ENCODE measurements at places on chromosomes 5 and 9.

DNA sequence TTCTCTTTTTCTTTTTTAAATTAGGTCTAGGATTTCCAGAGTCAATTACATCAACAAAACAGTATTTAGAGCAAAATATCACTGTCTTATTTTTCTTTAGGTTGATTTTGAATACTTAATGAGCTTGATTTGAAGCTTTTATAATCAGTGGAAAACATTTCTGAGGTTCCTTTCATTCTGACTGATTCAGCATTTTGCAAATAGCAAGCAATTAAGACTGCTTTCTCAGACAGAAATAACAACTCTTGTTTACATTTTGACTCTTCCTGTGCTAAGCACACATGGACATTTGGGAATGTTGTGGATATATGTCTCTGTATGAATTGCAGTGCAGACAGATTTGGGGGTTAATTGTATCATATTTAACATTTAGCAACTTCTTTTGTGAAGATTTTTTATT, 22.2 kb upstream of the MCCC2 start:
- no peak for DNase-seq

GRCh38 chr9:97387936-97388684, 23.8 kb upstream of the TDRD7 start:
- no peak for DNase-seq

DNA sequence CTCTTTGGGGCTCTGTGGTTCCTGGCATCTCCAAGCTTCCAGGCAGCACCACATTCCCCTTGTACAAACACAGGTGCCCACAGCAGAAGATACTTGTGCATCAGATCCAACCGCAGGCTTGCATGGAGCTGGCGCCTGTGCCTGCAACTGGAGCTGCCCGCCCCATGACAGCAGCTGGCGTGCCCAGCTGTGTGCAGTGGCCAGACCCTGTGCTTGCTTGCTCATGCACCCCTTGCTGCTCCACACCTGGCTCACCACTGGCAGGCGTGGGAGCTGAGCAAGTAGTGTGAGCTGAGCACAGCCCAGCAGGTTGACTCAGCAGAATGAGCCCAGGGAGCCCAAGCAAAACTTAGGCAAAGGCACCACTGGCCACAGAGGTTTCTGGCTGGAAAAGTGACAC, 84.4 kb upstream of the STARD4 start:
- no peak for DNase-seq

- no peak for DNase-seq
Measured at GRCh38 chr9:134883040-134883782, 2.6 kb downstream of the FCN2 start.

- no peak for DNase-seq
Measured at GRCh38 chr9:129867136-129868022, 32.1 kb downstream of the USP20 start.

- DNase-seq: no peak
Measured at GRCh38 chr9:37922363-37923117, 18.6 kb upstream of the SLC25A51 start.

DNA sequence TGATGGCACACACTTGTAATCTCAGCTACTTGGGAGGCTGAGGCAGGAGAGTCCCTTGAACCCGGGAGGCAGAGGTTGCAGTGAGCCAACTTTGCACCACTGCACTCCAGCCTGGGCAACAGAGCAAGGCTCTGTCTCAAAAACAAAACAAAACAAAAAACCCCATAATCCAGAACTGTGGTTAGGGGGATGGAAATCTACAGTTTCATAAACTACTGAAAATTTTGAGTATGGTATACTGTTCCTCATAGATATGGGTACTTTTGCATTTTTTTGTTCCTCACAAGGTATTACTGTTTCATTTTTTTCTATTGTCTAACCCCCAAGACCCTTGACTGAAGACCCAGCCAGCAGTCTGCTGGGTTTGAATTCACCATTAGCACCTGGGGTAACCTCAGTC, 52.2 kb upstream of the MAP3K1 start:
- no peak for DNase-seq

GRCh38 chr5:32261198-32261597, 51.5 kb downstream of the MTMR12 start:
- DNase-seq: no peak

- DNase-seq: no peak
Measured at GRCh38 chr5:2840372-2840915, 89.0 kb upstream of the IRX2 start.

DNA sequence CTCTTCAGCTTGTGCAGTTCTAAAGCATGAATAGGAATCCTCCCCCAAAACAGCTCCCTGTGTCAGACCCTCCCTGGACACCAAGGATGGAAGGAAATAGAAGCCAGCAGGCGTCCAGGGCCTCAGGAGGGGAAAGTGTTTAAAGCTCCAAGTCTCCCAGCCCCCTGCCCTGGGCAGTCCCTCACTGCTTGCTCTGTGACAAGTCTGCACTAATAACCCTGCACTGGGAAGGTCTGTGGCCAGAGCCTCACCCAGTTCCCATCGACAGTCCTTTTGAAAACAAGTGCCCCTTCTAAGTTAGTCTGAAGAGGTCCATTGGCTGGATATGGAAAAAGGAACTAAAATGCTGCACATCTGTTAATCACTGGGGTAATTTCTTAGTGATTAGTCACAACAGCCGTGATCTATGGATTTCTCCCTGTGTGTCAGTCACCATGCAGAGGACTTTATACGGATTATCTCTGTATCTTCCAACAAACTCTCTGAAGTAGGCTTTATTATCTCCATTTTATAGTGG, 195.3 kb downstream of the FBXL7 start:
- DNase-seq: no peak

- DNase-seq: no peak
Measured at GRCh38 chr9:114030364-114030763, 47.7 kb downstream of the AMBP start.

GRCh38 chr5:126969548-126969947, 60.8 kb downstream of the MARCHF3 start:
- DNase-seq: no peak

DNA sequence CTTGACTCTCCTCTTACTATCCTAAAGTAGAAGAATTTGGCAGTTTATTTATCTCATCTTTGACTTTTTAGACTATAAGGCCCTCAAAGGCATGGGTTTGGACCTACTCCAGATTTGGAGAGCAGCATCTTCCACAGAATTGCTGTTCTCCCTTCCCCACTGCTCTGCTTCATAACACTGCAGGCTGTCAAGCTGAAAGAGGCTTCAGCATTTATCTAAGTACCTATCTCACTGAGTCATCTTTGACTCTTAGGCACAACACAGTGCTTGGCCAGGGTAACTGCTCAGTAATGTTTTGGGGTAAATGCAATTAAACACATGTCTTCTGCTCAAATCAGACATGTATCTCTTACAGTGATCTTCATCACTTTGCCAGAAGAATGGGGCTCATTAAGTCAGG, 60.6 kb downstream of the GRIN3A start:
- DNase-seq: no peak

- DNase-seq: no peak
Measured at GRCh38 chr5:66344544-66344943, 200.4 kb downstream of the SREK1 start.

DNA sequence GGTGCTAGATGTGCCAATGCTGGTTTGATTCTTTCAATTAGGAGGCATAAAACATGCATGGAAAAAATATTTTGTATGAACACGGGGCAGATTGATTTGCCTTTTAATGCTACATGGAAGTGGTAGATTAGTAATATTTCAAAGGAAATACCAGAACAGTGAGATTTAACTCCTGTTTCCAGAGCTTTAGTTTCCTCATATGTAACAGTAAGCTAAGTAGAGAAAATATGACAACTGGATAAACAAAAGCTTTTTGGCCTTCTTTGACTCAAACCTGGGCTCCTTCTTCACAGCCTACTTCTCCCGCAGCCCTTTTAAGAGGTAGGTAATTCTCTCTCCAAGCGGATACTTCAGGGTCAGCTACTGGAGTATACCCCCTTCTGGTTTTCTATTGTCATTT, 254.2 kb upstream of the TRPC7 start:
- DNase-seq: no peak

DNA sequence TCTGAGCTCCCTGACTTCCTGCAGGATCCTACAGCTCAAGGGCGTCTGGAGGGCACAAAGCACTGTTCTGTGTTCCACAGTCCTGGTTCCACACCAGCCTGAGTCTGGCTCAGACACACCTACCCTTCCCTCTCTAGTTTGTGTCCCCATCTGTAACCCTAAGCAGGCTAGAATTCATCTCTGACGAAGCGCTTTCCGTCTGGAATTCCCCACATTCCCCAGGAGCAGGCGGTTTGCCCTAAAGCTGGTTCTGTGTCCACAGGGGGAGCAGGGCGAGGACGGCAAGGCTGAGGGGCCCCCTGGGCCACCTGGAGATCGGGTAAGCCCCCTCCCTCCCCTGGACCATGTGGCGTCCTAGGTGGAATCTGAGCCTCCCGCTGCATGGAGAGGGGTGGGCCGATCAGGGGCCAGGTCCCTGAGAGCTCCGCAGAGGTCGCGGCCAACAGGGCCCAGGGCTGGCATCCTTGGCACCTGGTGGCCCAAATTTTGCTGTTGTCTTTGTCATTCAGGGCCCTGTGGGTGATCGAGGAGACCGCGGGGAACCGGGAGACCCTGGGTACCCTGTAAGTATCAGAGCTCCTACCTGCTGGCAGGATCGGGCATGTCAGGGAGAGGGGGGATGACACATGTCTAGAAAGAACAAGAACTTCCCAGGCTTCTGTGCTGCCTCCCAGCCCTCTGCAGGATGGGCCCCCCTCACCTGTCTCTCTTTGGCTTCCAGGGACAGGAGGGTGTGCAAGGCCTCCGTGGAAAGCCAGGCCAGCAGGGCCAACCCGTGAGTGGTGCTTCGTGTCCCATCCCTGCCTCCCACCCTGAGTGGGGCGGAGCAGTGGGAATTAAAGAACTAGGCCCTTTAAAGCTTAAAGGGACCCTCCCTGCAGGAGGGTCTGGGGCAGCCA, 34.5 kb upstream of the ORM1 start:
- no peak for DNase-seq

DNA sequence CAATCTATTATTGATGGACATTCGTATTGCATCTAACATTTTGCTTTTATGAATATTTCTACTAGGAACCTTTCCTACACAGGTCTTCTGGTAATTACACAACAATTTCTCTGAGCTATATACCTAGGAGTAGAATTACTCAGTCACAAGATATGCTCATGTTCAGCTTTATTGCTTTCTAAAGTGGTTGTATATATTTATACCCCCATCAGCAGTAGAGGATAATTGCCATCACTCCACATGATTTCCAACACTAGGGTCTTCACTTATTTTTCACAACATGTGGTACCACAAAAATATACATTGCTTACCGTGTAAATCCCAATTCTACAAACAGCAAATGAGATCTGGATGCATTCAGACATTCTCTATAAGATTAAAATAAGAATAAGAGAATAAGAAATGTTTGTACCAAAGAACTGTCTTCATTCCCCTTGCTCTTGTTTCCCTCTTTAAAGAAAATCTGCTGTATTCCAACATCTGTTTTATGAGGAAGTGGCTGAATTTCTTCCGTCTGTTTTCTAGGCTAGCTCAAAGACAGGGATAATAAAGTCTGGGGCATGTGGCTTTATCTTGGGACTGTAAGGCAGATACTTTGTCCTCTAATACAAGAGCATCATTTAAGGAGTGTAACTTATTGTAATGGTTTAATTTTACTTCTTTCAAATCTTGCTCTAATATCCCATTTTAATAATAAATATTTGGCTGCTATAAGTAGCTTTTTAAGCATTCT, 28.2 kb downstream of the ARL15 start:
- no peak for DNase-seq

DNA sequence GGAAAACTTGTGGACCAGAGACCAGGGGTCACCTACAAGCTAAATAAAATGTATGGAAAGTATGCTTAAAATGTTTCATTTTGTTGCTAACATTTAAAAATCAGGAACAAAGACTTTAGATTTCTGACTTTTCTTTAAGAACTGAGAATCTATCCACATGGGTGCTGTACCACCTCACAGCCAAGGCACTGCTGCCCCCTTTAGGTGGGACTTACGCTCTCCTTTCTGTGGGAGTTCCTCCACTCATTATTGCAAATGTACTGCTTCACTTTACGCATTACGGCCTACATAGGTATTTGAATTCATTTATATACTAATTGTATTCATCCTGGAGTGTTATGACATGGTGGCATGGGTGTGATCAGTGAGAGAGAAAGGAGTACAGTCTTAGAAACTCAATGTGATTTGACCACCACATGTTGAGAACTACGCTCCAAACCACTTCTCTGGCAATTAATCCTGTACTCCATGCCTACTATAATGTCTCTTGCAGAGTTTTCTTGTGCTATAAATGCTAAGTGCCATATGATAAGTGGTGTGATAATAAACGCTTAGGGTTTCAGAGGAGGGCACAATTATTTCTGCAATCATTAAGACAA, 24.7 kb upstream of the CETN3 start:
- DNase-seq: no peak

DNA sequence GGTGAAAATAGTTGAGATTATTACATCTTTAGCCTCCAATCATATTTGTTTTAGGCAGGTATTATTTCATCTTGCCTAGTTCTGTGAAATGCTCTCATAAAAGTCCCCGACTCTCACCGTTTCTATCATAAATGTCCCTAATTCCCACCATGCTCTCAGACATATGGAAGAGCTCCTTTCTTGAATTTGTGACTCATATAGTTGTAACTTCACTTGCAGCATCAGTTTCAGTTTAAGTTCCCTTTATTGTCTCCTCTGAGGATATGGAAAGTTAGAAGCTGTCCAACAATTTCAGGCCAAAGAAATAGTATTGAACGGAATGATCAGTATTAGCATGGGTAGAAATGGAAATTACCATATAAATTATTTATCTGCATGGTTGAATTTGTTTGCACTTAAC, 187.5 kb upstream of the NR4A3 start:
- DNase-seq: no peak

GRCh38 chr5:142740474-142741242, 29.5 kb upstream of the ARHGAP26 start:
- no peak for DNase-seq

DNA sequence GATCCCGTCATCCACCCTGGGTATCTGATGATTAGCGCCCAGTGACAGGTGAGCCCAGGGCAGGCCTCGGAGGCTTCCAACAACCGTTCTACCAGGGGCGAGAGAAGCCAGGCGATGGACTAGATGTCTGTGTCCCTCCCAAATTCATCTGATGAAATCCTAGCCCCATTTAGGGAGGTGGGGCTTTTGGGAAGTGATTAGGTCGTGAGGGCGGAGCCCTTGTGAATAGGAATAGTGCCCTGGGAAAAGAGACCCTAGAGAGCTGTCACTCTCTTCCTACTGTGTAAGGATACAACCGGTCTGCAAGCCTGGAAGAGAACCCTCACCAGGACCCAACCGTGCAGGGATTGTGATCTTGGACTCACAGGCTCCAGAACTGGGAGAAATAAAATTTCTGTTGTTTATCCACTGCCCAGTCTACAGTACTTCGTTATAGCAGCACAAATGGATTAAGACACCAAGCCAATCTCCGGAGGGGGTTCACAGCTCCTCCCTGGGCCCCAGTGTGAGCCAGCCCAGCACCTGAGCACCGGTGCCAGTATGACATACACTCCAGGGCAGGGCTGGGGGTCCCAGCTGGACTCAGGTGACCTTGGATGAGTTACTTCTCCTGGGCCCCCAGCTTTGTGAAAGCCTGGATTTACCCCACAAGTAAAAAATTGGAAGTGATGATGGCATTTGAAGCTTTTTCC, 162.2 kb downstream of the DAB2IP start:
- no peak for DNase-seq
